ENCODE measurements at places on chromosomes 1 and 21. TPM values are rescaled to one million over a fixed set of nuclear protein-coding genes. Genes with fewer than 3 reads are reported as not detected.

The RBM11 gene
- total RNA-seq = not detected

The INSRR gene
- total RNA-seq = 0.10 TPM

The MEX3A gene
- 0.58 TPM for total RNA-seq

The CFAP74 gene
- total RNA-seq = not detected

The AMPD2 gene
- total RNA-seq = 63.1 TPM

The CBR3 gene
- 14.9 TPM for total RNA-seq

The TRMT13 gene
- 14.4 TPM for total RNA-seq

GRCh38 chr1:209607102-209607794 lies 23.7 kb downstream of the CAMK1G start:
- DNase-seq = no peak

DNA sequence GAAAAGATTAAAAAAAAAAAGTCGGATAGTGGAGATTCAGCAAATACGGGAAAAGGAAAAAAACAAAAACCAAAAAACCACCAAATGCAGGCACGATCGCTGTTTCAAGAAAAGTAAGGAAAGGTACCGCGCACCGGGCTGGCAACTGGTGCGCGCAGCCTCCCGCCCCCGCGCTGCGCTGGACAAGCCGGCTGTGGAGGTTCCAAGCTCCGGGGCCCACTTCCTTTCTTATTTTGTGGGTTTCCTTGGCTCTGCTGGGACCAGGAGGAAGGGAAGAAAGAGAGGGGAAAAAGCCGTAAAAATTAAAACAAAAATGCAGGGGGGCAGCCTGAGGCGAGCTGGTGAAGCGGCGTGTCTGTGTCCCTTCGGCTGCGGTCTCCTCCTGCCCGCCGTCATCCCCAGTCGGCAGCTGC lies 233 bp downstream of the ADAMTS5 start:
- no peak for DNase-seq

DNA sequence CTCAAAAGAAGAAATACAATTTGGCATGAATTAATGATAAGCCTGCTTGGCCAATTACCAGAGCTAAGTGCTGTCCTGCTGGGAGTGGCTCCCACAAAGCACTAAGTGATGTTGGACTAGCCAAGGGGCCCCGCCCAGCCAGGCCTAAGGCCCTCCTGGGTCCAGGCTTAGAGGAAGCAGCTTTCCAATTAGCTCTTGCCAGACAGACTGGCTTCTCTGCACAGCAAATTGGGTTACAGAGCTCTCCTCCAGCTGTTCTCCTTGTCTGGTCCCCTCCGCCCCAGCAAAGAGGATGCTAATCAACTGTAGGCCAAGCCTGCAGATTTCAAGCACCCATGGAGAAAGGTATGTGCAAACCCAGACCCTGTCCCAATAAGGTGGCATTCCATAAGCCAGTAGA lies 151.9 kb downstream of the DMRTA2 start:
- DNase-seq = no peak

DNA sequence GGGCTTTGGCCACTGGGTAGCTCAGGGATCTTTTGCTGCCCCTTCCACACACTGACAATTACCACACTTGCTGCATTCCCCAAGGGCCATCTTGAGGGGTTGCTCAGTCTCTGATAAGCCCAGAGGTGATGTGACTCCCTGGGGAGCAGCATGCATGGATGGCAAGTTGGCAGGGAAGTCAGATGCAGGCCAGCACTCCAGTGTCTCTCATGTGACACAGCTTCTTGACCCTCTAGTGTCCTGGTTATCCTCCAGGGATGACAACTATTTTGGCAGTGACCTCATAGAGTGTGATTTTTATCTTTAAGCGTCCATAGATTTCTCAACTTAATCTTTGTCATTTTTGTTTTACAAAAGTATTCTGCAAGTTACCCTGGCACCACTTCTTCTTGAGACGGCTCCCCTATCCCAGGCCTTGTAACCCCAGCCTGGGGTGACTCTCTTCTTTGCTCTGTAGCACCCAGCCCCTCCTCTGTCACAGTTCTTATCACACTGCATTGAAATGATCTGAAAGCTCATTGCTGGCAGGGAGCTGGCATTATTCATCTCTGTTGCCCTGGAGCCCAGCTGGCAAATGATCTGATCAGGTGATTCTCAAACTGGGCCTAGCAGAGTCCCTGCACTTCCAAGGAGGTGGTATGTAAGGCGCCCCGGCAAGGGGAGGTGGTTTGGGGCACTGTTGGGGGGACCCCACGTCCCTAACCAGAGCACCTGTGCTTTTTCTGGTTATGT lies 72.6 kb downstream of the TENT5C start:
- DNase-seq = no peak

- DNase-seq = no peak
Observed at GRCh38 chr1:59178339-59179187, 118.3 kb upstream of the FGGY start.

DNA sequence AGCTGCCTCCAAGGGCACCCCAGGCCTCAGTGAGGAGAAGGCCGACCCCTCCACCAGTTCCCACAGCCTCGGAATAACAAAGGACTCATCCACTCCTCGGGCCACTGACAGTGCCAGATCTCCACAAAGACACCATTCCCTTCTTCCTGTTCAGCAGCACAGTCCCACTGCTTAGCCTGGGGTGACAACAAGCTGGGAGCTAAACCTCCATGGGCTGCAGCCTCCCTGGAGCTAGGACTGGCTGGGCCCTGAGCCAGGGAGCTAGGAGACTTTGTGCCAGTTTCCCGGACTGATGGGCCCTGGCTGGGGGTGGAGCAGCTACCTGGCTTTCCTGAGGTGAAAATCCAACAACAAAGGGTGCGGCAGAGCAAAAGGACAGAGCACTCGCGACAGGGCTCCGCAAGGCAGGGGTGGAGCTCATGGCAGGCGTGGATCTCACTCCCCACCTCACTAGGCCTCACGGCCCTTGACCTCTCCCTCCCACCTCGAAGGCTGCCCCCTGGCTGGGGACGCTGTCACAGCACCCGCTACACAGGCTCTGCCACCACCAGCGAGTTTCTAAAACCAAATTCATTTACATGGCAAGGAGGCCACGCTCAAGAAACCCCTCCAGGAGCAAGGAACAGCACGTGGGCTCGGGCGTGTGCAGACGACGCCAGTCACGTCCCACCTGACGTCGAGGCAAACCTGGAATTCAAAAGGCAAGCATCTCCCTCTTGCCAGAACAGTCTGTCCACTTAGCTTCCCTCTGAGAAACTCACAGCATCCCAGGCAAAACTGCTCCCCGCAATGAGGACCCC lies 13.8 kb downstream of the SLC35E2B start:
- no peak for DNase-seq

Data from mesenteric fat pad (tissue), 1 donor.